ENCODE measurements at places on chromosomes 6 and 20.
A peak's percentile ranks its signal among the peaks of the same experiment; 100 is the strongest.

DNA sequence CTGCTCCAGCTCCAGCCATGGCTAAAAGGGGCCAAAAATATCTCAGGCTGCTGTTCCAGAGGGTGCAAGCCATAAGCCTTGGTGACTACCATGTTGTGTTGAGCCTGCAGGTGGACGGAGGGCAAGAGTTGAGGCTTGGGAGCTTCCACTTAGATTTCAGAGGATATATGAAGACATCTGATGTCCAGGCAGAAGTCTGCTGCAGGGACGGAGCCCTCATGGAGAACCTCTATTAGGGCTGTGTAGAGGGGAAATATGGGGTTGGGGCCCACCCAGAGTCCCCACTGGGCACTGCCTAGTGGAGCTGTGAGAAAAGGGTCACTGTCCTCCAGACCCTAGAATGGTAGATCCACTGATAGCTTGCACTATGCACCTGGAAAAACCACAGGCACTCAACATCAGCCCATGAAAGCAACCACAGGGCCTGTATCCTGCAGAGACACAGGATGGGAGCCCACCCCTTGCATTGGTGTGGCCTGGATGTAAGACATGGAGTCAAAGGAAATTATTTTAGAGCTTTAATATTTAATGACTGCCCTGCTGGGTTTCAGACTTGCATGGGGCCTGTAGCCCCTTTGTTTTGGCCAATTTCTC, 70.5 kb downstream of the NINL start:
- DNase-seq, result no peak

DNA sequence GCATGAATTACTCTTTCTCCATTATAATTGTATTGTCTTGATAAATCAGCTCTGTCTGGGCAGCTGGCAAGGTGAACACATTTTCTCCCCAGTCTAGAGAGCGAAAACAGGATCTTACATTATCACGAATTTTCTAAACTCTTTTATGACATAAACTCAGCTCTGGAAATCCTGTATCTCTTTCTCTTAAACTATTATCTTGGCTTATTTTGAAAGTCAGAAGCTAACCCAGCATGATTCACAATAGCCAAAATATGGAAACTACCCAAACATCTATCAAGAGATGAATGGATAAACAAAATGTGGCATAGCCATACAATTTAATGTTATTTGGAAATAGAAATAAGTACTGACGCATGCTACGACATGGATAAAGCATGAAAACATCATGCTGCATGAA, 25.9 kb upstream of the AGPAT4 start:
- no peak for DNase-seq

DNA sequence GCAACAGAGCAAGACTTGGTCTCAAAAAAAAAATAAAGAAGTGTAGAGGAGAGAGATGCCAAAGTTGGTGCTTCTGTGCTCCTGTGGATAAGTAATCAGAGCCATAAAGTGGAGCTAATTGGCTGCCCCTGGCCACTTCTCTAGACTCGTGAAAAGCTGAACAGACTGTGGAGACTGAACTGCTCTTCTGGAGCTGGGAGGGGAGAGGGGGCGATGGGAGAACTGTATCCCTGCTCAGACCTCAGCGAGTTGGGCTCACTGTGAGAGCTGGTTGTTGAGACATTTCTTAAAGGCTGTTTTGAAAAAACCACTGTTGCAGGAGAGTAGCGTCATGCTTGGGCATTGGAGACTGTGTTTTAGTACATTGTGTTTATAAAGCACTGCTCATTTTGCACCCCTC, 125.7 kb downstream of the TCP11 start:
- no peak for DNase-seq

DNA sequence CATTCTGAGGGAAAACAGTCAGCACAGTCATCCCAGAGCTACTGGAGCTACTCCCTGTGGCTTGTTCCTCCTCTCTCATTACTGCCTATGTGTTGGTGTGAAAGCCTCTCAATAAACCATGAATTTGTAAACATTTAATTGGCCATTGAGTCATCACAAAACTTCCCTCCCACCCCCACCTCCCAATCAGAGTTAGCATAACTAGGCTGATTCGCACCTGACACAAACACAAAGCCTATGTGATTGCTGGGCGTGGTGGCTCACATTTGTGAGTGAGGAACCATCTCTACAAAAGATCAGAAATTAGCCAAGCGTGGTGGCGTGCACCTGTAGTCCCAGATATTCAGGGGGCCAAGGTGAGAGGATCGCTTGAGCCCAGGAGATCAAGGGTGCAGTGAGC, 17.1 kb upstream of the SNTA1 start:
- DNase-seq, result no peak

- no peak for DNase-seq
These were observed 14.5 kb downstream of the TREM1 start for GRCh38 chr6:41271901-41272395.

DNA sequence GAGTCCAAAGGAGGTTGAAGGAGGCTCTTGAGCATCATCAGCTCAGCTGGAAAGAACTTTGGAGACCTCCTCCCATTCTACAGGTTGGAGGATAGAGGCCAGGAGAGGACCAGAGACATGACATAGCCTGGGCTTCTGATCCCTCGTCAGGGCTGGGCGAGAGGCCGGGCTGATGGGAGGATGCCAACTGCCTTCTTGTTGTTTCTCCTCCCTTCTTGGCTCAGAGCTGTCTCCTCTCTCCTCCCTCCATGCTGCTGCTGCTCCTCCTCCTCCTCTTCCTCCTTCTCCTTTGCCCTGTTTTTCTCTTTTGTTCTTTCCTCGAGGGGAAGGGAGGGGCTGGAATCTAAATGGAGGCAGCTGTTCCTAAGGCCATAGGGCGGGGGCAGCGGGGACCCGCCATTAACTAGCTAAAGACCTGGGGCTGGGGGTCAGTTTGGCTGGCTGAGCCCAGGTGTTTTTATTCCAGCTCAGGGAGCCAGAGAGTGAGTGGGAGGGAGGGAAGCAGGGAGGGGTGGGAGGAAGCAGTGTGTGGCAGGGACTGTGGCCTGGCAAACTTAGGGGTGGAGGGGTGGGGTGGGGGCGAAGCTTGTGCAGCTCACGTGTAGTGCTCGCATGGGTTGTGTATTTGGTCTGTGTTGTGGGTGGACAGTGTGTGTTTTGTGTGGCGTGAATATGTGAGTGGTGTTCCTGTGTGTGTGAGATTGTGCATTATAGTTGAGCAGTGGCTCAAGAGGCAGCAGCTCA, 84.8 kb downstream of the CD40 start:
- DNase-seq, result no peak

- DNase-seq, result no peak
These were observed 43.0 kb downstream of the PMEPA1 start for GRCh38 chr20:57666834-57667157.

- peak; percentile 52 for DNase-seq
These were observed 71.0 kb upstream of the SLC22A16 start for GRCh38 chr6:110547266-110547964.

- no peak for DNase-seq
These were observed 191.2 kb upstream of the PDE10A start for GRCh38 chr6:165854061-165854862.

- peak; percentile 14 for DNase-seq
These were observed 423.1 kb downstream of the MAFB start for GRCh38 chr20:40265825-40266533.

GRCh38 chr6:150456466-150456865, 87.7 kb downstream of the IYD start:
- DNase-seq, result no peak
